Epithelial cell of esophagus (primary cell): ENCODE measurements at places on chromosomes 5 and 9.

- peak; percentile 29 for DNase-seq
Observed at GRCh38 chr9:6715755-6716643, 41.8 kb upstream of the KDM4C start.

DNA sequence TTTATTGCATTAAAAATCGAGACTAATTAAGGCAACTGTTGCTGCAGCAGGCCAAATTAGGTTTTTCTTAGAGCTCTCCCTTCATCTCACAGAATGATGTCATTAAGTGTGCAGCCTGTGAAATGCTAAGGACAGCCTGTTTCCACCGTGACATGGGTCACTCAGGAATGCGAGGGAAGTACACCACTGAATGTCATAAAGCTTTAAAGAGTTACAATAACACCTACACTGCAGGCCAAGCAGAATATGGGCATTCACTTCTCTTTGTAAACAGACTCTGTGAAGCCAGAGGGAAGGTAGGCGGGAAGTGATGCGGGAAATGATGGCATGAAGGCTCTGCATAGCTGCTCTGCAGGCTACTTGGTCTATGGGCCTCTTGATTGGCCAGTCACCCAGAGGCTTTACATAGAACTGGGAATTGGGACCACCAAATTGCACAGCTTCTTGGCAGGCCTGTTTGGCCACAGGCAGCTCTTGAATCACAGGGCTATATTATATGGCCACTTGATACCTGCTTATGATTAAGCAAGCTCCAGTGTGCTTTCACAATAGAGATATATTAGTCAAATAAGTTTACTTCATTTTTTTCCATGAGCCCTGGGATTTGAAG, 28.4 kb upstream of the AOPEP start:
- peak; percentile 60 for DNase-seq

DNA sequence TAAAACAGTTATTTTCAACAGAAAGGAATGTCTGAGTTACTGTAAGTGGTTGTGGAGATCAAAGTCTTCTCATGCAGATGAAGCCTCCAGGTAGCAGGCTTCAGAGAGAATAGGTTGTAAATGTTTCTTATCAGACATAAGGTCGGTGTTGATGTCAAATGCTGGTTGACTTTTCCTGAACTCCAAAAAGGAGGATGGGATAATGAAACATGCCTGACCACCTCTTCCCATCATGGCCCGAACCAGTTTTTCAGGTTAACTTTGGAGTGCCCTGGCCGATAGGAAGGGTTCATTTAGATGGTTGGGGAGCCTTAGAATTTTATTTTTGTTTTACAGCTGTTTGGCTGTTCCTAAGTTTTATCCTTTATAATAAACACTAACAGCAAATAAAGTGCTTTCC, 478.4 kb downstream of the ACTL7B start:
- DNase-seq: peak; percentile 5

DNA sequence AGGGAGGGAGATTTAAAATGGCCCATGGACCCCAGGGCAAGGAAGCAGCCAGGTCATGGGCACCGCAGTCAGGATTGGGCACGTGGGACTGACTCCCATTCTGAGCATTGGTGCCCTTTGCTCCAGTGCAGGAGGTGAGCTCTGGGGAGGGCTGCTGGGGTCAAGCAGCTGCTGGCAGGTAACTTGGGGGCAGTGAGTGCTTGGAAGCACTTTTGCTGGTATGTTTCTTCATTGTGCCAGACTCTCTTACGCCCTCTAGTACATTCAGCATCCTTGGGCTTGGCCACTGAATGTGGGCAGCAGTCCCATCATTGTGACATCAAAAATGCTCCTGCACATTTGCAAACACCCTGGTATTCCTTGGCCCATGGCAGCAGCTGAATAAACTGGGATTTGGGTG, 32.7 kb downstream of the PRRC2B start:
- DNase-seq: no peak

DNA sequence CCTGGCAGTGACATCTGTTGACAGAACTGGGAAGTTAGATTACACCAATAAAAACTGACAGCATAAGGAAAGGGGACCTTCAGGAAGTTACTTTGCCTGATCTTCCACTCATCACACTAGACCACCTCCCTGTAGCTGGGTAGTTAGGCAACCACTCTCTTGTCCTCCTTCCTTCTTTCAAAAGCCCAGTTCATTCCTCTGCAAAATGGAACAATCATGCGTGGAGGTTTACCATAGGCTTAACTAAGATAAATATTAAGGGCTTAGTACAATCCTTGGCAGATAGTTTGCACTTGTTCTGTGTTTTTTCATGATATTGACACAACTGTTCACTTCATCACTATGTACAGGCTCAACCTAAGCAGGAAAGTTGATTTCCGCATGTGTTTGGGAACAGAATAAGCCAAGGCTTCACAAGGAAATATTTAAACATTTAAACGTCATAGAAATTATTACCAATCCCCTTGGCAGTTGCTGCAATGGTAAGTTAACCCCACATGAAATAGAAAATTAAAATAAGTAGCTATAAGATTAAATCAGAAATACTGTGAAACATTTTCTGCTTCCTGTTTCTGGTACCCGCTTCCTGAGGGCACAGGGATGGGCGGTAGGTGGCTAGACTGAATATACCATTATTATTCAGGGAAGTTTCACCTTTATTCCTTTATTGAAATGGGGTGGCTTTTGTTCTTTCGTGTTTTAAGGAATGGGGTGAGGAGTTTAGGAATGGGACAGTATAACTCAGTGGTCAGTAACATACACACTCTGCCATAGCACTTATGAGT, 9.9 kb upstream of the PTGER4 start:
- DNase-seq: no peak

GRCh38 chr9:86406366-86406765, 52.2 kb upstream of the TUT7 start:
- peak; percentile 94 for DNase-seq
